Naive thymus-derived CD8-positive, alpha-beta T cell (primary cell): ENCODE measurements at places on chromosomes 7 and 10.
A peak's percentile ranks its signal among the peaks of the same experiment; 100 is the strongest.

DNA sequence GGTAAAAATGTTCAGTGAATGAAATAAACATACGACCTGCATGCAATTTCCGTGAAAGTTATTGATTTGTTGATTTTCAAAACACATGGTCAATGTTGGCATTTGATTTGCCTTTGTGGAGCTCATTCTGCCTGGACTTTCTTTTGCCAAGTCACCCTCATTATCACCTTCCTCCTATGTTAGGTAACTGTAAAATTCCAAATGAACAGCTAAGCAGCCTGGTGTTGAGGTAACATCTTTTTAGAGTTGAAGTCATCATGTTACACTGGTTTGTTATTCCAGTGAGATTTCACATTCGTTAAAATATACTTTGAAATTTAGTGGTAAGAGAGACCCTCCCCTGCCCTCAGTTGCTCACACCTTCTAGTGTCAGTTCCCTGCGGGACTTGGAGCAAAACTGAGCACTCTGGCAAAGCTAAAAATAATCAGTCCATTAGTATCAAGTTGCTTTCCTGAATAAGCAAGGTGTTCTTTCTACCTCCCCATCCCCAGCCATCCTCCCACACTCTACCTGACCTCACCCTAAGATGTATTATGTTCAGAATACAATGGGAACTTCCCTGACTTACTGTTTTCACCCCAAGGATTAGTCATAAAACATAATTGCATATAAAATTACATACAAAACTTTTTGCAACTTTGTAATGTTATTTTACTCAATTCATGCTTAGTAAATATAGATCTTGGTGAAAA is 283.3 kb upstream of the SEMA3A start:
- peaks cover 11% of the 10 kb centered on the region for H3K27me3 ChIP-seq
- H3K36me3 ChIP-seq = no peaks in the 10 kb centered on the region
- no peak overlapping the region for H3K4me3 ChIP-seq
- H3K27ac ChIP-seq = no peak overlapping the region

DNA sequence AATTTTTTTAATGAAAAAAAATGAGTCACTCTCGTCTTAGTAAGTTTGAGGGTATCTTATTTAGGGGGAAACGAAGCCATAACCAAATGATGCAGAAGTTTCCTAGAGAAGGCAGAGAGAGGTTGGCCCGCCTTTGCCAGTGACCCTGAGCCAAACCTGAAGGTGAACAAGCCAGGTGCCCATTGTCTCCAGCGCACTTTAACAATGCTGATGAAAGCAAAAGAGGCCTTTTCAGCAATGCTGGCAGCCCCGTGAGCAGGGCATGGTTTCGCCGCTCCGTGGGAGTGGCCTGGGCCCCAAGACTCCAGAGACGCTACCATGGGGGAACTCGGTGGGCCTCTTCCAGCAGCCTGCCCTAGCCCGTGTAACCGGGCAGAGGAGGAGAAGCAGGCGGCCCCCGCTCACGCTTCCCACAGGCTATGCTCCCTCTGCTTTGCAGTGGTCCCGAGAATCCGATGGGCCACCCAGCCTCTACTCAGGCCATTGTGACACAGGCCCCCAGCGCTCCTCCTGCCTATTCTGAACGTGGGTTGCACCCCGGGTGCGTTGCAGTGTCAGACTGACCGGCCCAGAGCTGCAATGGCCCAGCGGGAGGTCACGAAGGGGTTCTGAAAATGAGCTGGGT is 14.0 kb upstream of the UNCX start:
- H3K36me3 ChIP-seq = peaks cover 3% of the 10 kb centered on the region
- H3K4me1 ChIP-seq = no peaks in the 10 kb centered on the region
- peaks cover 43% of the 10 kb centered on the region for H3K27me3 ChIP-seq
- no peak for DNase-seq

DNA sequence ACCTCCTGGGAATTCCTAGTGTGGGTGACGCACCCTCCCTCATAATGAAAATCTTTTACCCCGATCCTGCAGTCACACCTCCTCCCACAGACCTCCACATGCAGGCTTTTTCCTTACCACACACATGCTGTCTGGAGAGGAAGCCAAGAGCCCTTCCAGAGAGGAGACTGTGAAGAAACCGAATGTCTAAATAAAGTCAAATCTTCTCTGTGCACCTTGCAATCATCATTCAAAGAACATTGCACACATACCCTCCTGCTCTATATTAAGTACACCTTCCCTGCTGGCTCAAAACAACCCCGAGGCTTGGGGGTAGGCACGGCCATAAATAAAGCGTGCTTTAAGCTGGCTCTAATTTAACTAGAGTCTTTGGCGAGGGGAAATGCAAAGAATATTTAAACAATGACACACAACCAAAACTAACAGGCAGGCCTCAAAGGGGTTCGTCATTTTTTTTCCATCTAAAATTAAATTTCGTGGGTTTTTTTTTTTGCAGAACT is 34.9 kb downstream of the CALML3 start:
- H3K4me3 ChIP-seq = no peak overlapping the region
- peaks cover 15% of the 10 kb centered on the region for H3K4me1 ChIP-seq
- peaks cover 2% of the 10 kb centered on the region for H3K27me3 ChIP-seq
- no peak for DNase-seq

DNA sequence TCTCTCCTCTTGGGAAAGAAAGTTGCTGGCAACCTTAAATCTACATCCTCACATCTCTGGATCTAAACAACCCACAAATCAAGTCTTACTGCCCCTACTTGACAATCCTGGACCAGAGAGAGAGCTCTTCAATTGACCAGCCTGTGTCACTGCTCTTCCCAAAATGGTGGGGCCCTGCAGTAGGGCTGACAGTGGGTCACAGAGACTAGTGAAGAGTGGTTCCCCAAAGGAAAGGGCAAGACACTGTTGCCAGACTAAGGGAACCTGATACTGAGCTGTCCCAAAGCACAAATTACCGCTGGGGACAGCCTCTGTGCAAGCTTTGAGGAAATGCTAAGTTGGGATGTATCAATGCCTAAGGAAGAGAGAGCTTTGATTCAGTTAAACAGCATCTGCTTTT is 4.5 kb upstream of the GPRIN2 start:
- DNase-seq = no peak
- H3K4me1 ChIP-seq = peaks cover 17% of the 10 kb centered on the region
- H3K36me3 ChIP-seq = no peaks in the 10 kb centered on the region
- H3K27me3 ChIP-seq = peaks cover 2% of the 10 kb centered on the region
- no peak overlapping the region for H3K27ac ChIP-seq

GRCh38 chr7:2754912-2755311 is 66.9 kb downstream of the AMZ1 start:
- peaks cover 19% of the 10 kb centered on the region for H3K36me3 ChIP-seq
- DNase-seq = no peak
- no peaks in the 10 kb centered on the region for H3K27me3 ChIP-seq
- H3K4me3 ChIP-seq = no peak overlapping the region

GRCh38 chr10:101091546-101092290 is 29.9 kb downstream of the KAZALD1 start:
- H3K4me3 ChIP-seq = no peak overlapping the region
- H3K27me3 ChIP-seq = peaks cover 60% of the 10 kb centered on the region
- peaks cover 2% of the 10 kb centered on the region for H3K4me1 ChIP-seq
- no peak for DNase-seq
- no peak overlapping the region for H3K27ac ChIP-seq
- H3K36me3 ChIP-seq = no peaks in the 10 kb centered on the region

GRCh38 chr7:33970536-33970935 is 65.2 kb downstream of the BMPER start:
- no peak overlapping the region for H3K4me3 ChIP-seq
- no peak overlapping the region for H3K27ac ChIP-seq
- peaks cover 4% of the 10 kb centered on the region for H3K27me3 ChIP-seq
- H3K36me3 ChIP-seq = no peaks in the 10 kb centered on the region

- H3K4me1 ChIP-seq = no peaks in the 10 kb centered on the region
- no peaks in the 10 kb centered on the region for H3K36me3 ChIP-seq
- peaks cover 4% of the 10 kb centered on the region for H3K27me3 ChIP-seq
- no peak overlapping the region for H3K4me3 ChIP-seq
Measured at GRCh38 chr7:46880508-46881196, 701.3 kb downstream of the TNS3 start.

DNA sequence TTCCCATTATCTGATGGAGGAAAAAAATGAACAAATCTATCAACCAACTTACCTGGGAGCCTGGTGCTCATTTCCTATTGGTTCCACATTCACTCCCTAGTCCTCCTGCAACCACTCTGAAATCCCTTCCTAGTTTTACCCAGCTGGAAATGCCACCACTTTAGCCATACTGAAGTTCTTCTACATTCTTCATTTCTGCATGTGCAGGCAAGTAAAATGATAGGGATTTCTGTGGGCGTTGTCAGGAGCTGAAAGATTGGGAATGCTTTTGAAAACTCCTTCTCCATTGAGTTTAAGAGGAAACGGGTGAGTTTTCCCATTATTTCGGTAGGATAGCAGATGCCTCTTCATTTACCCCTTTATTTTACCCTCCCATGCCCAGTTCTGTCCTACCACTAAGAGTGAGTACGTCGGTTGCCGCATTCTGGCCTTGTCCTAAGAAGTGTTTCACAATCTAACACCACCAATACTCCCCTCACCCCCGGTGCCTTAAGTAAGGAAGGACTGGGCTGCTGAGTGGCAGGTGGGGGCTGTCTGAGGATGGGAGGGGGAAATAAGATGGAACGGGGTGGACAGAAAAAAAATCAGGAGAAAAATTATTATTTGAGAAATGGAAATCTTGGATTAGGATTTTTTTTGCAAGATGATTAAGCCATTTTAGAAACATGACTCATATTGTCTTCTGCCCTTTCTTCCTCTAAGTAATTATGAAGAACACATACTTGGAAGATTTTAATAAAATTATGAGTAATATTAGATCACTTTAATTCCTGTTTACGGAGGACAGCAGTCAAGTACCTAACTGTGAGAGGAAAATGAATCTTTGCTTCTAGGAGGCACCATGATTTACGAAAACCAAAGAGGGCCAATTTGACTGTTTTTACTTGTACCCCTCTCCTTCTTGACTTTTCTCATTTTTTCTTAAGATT is 13.2 kb upstream of the TAS2R60 start:
- no peak overlapping the region for H3K4me3 ChIP-seq
- no peak overlapping the region for H3K27ac ChIP-seq
- no peak for DNase-seq
- H3K27me3 ChIP-seq = no peaks in the 10 kb centered on the region
- H3K36me3 ChIP-seq = peaks cover 11% of the 10 kb centered on the region

- H3K4me1 ChIP-seq = peaks cover 8% of the 10 kb centered on the region
- no peak overlapping the region for H3K4me3 ChIP-seq
- no peak overlapping the region for H3K27ac ChIP-seq
Measured at GRCh38 chr10:11725912-11726311, 16.3 kb upstream of the ECHDC3 start.

GRCh38 chr10:5946786-5947185 is 30.6 kb downstream of the IL15RA start:
- H3K4me3 ChIP-seq = no peak overlapping the region
- H3K27ac ChIP-seq = peak overlapping the region; percentile 47
- peaks cover 17% of the 10 kb centered on the region for H3K4me1 ChIP-seq
- H3K36me3 ChIP-seq = no peaks in the 10 kb centered on the region
- H3K27me3 ChIP-seq = no peaks in the 10 kb centered on the region
- DNase-seq = no peak

DNA sequence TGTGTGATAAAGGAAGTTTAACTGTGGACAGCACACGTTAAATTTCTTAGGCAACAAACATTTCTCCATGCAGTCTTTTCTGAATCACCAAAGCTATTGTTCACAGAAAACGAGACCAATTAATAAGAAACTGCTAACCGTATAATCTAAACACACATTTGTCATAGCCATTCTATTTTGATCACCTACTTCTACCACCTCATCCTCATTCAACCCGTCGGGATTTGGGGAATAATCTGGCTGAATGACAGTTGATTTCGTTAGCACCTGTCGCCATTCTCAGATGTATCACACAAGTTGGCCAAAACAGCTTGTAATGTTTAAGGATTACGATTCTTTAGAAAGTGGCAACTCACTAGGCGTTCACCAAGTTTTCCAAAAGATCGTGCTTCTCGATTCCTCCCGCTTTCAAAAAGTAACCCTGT is 1.2 kb downstream of the EZH2 start:
- peak overlapping the region; percentile 96 for H3K4me3 ChIP-seq
- H3K27ac ChIP-seq = peak overlapping the region; percentile 94
- H3K36me3 ChIP-seq = no peaks in the 10 kb centered on the region
- no peaks in the 10 kb centered on the region for H3K27me3 ChIP-seq
- DNase-seq = no peak
- H3K4me1 ChIP-seq = peaks cover 25% of the 10 kb centered on the region

DNA sequence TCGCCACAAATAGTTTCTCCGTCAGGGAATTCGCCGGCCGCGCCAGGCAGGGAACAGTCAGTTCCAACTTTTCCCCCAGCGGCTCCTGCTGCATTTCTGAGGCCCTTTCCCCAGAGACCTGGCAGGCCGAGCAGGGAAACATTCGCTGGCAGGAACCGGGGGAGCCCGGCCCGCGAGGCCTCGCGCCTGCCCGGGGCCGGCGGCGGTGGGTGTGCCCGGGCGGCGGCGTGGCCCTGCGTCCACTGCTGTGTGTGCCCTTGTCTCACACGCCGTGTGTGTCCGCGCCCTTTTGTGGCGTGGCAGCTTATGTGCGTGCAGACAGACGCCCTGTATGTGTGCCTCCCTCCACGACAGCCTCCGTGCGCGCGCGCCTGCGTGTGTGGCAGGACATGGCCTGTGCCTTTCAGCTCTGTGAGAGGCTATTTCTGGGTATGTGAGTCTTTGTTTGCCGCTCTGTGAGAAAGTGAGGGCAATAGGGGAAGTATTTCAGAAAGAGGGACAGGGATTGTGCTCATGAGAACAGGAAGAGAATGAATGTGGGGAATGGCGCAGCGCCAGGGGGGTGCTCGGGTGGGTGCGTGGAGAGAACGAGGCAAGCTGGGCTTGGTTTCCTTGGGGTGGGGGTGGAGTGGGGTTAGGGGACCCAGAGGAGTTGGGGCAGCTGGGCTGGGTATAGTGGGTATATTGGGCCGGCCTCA is 689 bp upstream of the SMARCD3 start:
- H3K4me3 ChIP-seq = peak overlapping the region; percentile 78
- DNase-seq = no peak
- H3K27me3 ChIP-seq = peaks cover 4% of the 10 kb centered on the region
- H3K4me1 ChIP-seq = peaks cover 68% of the 10 kb centered on the region
- H3K27ac ChIP-seq = peak overlapping the region; percentile 60
- no peaks in the 10 kb centered on the region for H3K36me3 ChIP-seq
